Activated gamma-delta T cell treated with anti-CD3 and anti-CD28 coated beads, Interleukin-2, amount 50 U/mL, for 16 hours (primary cell): ENCODE measurements at places on chromosomes 11 and 22.
A peak's percentile ranks its signal among the peaks of the same experiment; 100 is the strongest.

DNA sequence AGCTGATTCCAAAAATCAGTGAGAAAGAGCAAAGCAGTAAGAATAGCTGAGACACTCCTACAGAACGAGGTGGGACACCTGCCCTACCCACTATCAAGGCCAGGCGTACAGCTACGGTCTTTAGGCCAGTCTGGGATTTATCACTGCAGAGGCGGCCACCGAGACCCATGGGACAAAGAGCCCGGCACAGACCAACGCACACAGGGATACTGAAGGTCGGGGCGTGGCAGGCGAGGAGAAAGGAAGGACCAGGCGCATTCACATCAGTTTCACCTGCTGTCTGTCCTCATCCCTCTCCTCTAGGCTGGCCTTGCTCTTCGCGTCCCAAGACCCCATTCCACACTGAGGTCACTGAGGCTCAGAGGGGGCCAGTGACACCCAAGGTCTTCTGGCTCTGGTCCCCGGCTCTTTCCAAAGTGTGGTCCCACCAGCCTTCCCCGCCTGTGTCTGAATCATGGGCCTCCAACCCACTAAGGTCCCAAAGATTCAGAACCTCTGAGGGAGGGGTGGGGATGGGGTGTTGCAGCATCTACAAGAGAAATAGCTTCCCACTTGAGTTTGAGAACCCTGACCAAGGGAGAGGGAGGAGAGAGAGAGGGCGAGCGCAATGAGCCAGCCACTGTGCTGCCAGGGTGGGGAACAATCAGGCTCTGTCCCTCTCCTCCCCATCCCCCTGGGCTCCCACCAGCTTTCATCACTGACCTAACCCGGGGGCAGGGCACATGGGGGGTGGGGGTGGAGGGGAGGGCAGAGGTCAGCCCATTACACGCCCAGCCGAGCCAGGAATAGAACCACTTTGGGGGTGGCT lies 7.2 kb upstream of the PICK1 start:
- no peak for DNase-seq

- no peak for DNase-seq
Measured at GRCh38 chr11:69982690-69983570, 95.2 kb upstream of the ANO1 start.

DNA sequence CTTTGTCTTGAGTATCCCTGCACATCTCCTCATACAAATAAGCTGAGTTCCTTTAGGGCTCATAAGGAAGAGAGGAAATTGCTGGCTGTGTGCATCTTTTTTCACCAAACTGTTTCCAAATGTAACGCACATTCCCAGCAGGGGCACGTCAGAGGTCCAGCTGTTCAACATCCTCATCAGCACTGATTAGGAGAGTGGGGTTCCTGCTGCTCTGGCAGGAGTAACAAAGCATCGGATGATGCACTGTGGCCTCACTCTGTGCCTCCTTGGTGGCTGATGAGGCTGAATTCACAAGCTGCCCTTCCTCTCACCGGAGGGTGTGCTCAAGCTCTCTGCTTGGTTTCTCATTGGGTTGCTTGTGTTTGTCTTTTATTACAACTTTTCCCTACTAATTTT lies 35.5 kb upstream of the SLC25A1 start:
- DNase-seq: no peak

DNA sequence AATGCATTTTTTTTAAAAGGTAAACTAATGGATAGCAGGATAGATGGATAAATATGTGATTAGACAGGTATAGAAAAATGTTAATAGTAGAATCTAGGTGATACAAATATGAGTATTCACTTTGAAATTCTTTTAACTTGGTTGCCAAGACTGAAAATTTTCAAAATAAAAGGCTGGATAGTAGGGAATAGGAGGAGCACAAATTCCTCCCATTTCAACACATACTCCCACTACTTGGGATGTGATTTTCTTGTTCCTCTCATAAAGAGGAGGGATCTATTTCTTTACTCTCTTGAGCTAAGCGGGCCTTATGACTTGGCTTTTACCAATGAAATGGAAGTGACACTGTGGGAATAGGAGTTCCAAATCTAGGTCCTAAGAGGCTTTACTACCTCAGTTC lies 35.9 kb downstream of the PIK3C2A start:
- DNase-seq: no peak

GRCh38 chr11:85884581-85885021 lies 29.4 kb downstream of the CCDC83 start:
- no peak for DNase-seq

GRCh38 chr11:12944889-12945288 lies 64.2 kb upstream of the RASSF10 start:
- no peak for DNase-seq

DNA sequence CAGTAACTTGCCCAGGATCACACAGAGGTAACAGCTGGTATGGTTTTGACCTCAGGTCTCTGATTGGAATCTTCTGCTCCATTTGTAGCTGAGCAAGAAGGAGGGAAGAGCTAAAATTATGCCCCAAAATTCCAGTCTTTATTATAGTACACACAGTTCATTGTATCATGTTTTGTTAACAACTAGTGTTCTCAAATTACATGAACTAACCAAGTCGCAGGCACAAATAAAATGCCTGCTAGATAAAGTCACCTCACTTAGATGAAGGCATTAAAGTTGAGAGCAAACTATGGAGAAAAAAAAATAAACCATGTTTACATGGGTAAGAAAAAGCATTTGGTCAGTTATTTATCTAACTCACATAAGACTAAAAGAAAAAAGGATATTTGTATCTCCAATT lies 58.8 kb downstream of the PDGFD start:
- no peak for DNase-seq

- DNase-seq: no peak
Measured at GRCh38 chr11:57604296-57605027, 7.0 kb downstream of the SERPING1 start.

DNA sequence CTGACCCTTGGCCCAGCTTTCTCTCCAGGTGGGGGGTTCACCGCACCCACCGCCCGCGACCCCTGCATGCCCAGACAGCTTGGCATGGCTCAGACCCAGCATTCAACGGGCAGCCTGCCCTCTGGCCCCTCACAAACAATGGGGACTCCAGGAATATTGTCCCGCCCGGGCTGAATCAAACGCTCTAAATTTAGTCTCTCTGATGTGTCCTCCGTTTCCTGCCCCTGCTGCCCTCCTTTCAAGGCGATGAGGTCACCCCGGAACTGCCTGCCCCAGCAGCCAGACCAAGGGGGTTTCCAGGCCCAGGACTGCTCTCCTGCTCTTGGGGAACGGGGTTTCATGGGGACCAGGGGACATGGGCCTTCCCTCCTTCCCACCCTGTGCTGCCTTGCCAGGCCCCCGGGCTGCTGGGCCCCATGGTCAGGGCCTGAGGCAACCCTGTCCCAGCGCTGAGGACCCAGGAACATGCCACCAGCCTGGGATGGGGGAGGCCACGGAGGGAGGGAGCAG lies 10.1 kb upstream of the PDGFB start:
- DNase-seq: peak; percentile 47

GRCh38 chr11:14503023-14503422 lies 3.4 kb upstream of the COPB1 start:
- DNase-seq: no peak

DNA sequence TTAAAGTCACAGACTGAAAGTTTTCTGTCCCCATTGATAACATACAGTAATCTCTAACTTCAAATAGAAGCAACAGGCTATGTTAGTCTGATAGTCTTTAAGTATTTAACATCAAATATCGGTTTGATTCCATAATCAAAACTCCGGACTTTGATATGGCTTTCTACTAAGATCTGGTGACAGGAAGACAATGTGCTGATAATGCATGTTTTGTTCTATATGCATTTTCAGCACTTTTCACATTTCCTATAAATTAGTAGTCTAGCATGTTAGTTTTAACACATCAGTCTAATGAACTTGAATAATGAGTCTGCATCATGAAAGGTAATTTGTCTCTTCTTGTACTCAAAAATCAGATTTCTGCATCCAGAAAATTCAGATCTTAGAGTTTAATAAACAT lies 252.7 kb downstream of the SBF2 start:
- no peak for DNase-seq

- no peak for DNase-seq
Measured at GRCh38 chr11:117827521-117828511, 3.3 kb upstream of the FXYD2 start.

- DNase-seq: no peak
Measured at GRCh38 chr22:20421507-20421874, 16.1 kb downstream of the SCARF2 start.
